ENCODE measurements at places on chromosomes 7 and 10. TPM values are rescaled to one million over a fixed set of nuclear protein-coding genes. Genes with fewer than 3 reads are reported as not detected.

GRCh38 chr10:127534074-127534473 lies 15.0 kb upstream of the NPS start:
- no peak for DNase-seq

The KLF14 gene
- total RNA-seq, result not detected

The CNPY4 gene
- total RNA-seq, result 15.9 TPM

GRCh38 chr7:17367502-17367901 lies 69.0 kb downstream of the AHR start:
- DNase-seq, result no peak

The HABP2 gene
- not detected for total RNA-seq

DNA sequence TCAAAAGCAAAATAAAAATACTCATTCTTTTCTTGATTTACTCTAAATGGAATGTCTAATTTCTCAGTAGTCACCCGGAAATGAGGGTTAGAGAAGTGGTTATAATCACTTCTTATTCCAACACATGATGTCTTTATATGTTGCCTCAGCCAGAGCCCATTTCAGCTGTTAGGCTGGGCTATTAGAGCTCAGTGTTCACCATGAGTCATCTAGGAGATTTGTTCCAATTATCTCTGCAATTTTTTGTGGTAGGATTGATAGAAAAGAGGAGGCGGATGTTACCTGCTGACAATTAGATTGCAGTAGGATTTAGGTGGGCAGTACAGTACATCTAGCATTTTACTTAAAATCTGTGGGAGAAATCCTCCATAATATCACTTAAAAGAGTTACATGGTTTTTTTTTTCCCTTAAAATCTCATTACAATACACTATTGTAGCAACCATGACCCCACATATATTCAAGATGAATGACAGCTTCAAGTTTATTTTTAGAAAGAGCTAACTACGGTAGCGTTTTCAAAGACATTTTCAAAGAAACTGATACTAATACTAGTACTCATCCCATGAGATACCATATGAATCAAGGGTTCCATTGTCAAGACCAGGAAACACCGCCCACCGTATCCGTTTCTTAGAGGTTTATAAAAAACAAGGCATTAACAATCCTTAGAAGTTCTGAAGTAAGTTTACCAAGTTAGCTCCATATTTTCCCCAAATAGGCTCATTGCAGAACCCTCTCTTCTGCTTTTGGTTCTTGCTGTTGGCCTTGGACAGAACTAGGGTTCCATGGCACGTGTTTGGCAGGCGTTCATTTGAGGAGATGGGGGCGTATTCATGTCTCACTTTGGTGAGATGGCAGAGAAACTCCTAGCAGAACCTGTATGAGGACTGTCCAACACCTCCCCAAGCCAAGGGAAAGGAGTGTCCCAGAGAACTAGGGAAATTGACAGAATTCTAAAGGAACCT lies 10.4 kb downstream of the CPA2 start:
- no peak for DNase-seq

The OR13A1 gene
- not detected for total RNA-seq

- peak; percentile 19 for DNase-seq
Measured at GRCh38 chr10:86071145-86071544, 295.4 kb downstream of the GRID1 start.

- DNase-seq, result no peak
Measured at GRCh38 chr7:69645683-69646082, 47.4 kb downstream of the AUTS2 start.

DNA sequence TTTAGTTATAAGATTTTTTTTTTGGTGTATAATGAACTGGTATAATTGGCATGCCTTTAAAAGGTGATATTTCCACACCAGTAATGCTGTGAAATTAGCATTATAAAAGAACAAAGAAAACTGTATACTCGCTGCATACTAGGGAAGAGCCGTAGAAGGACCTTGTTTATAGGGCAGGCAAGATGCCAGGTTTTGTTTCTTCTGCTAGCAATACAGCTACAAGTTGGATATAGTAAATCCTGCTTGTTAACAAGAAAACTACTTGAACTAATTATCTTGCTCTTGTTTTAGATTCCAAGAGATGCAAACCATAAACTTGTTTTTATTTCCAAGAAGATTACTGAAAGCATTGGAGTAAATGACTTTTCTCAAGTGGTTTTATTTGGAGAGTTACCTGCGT lies 1.9 kb downstream of the DNAH11 start:
- DNase-seq, result no peak

The SEMA4G gene
- 7.6 TPM for total RNA-seq

The EPO gene
- total RNA-seq, result 0.95 TPM

The PRF1 gene
- not detected for total RNA-seq

The SYT15 gene
- 1.5 TPM for total RNA-seq

The KCND2 gene
- 7.7 TPM for total RNA-seq

DNA sequence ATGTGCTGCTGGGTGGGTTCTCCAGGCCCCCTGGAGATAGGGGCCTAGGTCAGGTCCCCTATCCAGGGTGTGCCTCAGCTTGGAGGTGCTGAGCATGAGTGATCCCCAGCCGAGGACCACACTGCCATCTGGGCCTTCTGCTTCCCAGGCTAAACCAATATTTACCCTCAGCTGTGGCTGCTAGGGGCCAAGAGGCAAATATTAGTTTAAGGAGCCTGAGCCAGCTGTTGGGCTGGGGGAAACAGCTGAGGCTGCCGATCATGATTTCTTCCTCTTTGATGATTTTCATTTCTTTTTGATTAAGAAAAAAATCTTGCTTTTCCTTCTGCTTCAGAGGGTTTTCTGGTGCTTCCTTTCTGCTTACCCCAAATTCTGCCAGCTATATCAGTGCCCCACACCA lies 83.4 kb downstream of the NEURL1 start:
- DNase-seq, result no peak
